Stimulated activated CD4-positive, alpha-beta T cell treated with anti-CD3 and anti-CD28 coated beads, Interleukin-2, amount 100 ng/mL, for 24 hours (primary cell): ENCODE measurements at places on chromosomes 3 and 15.
A peak's percentile ranks its signal among the peaks of the same experiment; 100 is the strongest.

GRCh38 chr3:3627114-3627513 is 172.1 kb upstream of the LRRN1 start:
- DNase-seq: no peak

DNA sequence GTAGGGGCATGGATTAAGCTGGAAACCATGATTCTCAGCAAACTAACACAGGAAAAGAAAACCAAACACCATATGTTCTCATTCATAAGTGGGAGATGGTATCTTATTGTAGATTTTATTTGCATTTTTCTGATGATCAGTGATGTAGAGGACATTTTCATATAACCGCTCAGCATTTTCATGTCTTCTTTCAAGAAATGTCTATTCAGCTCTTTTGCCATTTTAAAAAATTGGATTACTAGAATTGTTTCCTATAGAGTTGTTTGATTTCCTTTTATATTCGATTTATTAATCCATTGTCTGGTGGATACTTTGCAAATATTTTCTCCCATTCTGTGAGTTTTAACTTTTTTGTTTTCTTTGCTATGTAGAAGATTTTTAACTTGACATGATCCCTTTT is 682.2 kb upstream of the BCHE start:
- no peak for DNase-seq

GRCh38 chr15:74127954-74128784 is 2.2 kb upstream of the ISLR2 start:
- peak; percentile 31 for DNase-seq

- no peak for DNase-seq
These were observed 464.1 kb upstream of the RARB start for GRCh38 chr3:24963762-24964625.
